Stimulated activated CD8-positive, alpha-beta memory T cell treated with anti-CD3 and anti-CD28 coated beads, Interleukin-4, amount 100 ng/mL, for 48 hours (primary cell): ENCODE measurements at places on chromosomes 7 and 10.

GRCh38 chr7:36192053-36192824 lies 39.2 kb downstream of the EEPD1 start:
- no peak for DNase-seq

DNA sequence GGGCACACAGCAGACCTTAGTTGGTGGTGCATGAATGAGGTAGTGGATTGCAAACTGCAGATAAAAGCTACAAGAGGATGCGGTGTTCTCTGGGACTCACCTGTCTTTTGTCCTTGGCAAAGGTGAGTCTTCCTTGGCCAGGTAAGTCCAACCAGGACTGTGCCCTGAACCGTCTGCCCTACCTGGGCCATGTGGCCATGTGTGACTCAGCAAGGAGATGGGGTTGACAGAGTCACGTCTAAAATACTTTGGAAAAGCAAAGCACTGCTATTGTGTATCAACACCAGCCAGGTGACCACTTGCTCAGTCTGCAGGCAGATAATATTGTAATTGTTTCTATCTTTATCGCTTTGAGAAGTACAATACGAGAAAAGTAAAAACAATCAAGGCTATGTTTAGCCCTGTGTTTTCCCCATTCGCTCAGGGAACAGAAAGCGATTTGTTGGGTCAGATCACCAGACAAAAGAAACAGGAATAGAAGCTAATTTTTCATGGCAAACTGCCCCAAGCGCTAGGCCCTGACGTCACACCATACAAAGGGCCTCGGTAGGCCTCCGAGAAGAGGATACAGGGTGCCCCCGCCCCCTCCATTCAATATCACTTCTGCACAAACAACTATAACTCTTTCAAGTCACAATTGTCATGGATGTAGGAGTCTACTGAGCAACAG lies 57.3 kb downstream of the FAM53B start:
- no peak for DNase-seq

GRCh38 chr7:13144673-13145072 lies 457.2 kb downstream of the ARL4A start:
- no peak for DNase-seq

- DNase-seq = no peak
Measured at GRCh38 chr7:103799298-103799697, 190.2 kb downstream of the RELN start.

- no peak for DNase-seq
Measured at GRCh38 chr7:13821152-13821787, 168.2 kb downstream of the ETV1 start.

DNA sequence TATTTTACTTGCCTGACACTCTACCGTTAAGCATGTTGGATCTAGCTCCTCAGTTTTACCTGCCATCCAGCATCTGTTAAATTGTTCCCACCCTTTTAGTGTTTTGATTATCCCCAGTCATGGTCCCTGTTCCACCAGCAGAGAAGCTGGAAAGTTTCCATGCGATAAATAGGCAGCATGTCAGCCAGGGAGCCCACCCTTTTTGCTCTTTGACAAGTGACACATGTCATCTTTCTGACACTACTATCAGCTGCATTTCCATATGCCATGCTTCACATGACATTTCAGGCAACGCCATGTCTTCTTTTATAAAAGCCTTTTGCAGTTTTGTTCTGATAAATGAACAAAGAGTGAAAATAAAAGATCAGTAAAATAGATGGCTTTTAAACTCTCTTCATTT lies 310.8 kb downstream of the MAGI2 start:
- no peak for DNase-seq

DNA sequence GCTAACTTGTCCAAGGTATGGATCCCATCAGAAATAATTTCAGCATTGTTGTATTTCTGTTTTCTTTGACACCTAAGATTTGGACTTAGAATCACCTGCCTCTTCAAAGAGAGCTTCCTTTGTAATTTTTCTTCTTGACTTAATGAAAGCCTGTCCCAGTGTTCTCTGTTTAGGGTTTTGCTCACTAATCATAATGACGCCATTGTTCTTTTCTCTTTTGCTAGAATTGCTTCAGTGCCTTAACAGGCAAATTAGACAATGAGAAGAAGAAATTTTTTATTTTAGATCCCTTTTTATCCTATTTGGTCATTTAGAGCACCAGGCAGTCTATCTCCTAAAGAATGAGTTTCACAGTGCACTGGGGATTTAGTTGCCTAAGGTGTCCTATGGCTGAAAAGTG lies 128.5 kb downstream of the SND1 start:
- DNase-seq = no peak

DNA sequence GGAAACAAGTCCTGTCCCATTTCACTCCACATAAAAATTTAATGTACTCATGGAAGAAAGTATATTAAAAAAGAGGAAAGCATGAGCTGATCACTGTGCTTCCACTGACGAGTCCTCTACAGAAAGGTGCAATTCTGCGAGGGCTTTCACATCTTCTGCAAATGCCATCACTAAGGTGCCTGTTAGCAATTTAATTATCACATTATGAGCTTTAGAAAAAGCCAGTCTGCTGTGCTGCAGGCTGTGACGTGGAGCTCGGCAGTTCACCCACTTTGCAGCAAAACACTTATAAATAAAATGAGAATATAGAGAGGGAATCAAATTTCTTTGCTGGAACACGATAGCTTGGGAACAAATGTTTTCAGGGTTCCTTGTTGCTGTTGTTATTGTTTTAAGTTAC lies 22.5 kb upstream of the NEUROD6 start:
- no peak for DNase-seq

- DNase-seq = no peak
Measured at GRCh38 chr10:36053271-36053670, 411.2 kb upstream of the FZD8 start.

DNA sequence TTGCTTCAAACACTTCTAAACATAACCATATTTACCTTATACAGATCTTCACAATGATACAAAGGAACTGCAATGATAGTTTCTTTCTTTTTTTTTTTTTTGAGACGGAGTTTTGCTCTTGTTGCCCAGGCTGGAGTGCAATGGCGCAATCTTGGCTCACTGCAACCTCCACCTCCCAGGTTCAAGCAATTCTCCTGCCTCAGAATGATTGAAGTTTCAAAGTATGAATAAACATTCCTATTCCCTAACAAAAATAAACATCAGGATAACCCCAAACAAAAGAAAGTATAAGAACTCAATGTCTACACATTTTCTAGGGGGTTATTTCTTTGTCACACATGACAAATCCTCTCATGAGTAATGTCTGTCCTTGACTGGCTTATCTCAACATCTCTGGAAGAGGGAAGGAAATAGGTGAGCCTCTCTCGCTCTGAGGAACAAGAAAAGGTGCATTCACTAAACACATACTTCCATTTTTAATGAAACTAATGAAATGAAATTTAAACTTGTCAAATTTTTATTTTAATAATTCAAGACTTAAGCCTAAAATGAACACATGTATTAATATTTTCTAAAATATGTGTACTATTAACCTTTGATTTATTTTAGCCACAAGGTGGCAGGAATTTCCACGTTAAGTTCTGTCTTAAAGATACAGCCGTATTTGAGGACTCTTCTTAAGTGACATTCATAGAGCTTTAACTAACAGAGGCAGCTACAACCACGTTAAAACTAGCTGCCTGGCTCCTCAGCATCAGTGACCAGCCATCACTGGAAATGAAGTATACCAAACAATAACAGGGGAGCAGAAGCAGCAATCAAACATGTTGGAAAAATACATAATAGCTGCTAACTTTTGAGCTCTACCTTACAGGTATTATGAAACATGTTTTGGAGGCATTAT lies 58.3 kb downstream of the MALSU1 start:
- no peak for DNase-seq

DNA sequence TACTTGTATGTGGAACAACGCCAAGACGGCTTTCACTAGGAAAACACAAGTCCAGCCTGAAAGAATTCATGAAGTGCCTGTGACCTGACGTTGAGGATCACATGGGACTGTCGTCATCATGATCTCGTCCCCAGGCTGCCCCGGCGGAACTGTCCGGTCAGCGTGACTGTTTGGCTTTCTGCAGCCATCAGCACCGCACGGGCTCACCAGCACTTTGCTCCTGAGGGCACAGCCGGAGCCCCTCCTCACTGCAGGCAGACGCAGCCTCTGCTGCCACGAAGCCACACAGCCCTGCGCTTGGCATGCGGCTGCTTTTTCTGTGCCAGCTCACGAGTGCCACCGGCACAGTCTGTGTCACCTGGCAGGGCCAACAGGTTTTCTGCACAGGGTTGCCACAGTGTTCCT lies 9.4 kb upstream of the GET4 start:
- no peak for DNase-seq

- peak; percentile 84 for DNase-seq
Measured at GRCh38 chr7:100221231-100221718, 1.5 kb downstream of the PVRIG start.

- DNase-seq = no peak
Measured at GRCh38 chr10:64408391-64409183, 887.4 kb downstream of the REEP3 start.

DNA sequence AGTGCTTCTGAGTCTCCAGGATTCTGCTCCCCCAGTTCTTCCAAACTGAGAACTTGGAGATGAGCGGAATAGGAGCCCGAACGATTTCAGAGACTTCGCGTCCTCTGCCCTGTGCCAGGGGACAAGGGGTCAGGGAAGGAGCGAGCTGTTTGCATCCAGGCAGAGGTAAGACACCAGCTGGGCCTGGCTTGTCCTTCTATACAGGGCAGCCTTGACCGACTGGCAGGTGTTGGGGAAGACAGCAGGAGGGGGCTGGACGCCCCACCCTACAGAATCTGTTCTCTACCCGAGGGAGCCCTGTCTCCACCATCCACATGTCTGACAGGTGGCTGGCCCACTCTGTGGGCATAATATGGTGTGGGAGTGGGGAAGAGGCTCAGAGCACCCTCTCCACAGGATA lies 7.1 kb downstream of the SPOCK2 start:
- DNase-seq = no peak

GRCh38 chr10:49164559-49165188 lies 23.5 kb downstream of the TMEM273 start:
- DNase-seq = peak; percentile 63

- no peak for DNase-seq
Measured at GRCh38 chr10:25604591-25604990, 329.4 kb upstream of the MYO3A start.

DNA sequence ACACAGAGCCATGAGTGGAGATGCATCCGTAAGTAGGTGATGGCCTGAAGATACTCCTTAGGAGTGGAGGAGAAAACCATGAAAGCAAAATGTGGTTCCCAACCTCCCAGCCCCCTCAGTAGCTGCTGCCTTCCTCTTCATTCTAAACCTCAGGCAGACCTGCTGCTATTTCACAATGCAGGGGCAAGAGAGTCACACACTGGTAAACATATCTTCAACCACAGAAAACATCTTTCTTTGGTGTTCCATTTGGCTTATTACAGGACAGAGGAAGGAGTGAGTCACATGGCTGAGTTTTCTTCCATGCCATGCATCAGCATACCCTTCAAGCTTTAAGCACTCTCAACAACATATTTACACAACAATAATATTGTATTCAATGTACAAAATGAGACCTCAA lies 342.1 kb downstream of the BMPER start:
- DNase-seq = no peak

GRCh38 chr7:39091774-39092173 lies 114.1 kb downstream of the POU6F2 start:
- no peak for DNase-seq

DNA sequence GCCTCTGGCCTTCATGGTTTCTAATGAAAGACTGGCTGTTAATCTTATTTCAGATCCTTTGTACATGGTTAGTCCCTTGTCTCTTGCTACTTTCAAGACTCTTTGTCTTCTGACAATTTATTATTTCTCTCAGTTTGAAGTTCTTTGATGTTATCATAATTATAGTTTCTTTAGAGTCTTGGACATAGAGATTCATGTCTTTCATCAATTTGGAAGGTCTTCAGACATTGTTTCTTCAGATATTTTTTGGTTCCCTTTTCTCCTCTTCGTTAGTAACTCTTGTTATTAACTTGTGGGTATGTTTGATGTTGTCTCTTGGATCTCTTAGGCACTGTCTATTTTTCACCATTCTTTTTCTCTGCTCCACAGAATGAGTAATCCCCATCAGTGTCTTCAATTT lies 8.7 kb downstream of the ZNF37A start:
- DNase-seq = no peak

DNA sequence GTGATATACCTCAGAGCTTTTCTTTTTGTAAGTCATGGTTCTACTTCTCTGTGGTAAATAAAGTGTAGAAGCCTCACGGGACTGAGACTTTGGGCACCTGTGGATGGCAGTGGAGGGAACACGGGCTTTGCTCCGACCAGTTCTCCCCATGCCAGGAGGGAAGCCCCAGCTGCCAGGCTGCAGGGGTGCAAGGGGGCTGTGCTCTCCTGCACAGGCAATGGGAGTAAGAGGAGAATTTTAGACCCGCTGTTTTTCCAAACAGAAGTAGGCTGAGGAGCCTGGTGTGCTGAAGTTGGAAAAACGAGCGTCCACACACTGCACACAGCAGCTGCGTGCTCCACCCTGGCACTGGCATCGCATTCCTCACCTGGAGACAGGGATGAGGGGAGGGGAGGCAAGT lies 282.4 kb downstream of the TNS3 start:
- DNase-seq = no peak

DNA sequence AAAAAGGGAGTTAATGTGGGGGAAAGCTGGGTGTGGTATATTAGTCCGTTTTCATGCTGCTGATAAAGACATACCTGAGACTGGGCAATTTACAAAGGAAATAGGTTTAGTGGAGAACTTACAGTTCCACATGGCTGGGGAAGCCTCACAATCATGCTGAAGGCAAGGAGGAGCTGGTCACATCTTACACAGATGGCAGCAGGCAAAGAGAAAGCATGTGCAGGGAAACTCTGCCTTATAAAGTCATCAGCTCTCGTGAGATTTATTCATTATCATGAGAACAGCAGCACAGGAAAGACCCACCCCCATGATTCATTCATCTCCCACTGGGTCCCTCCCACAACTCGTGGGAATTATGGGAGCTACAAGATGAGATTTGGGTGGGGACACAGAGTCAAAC lies 114.2 kb downstream of the PAXIP1 start:
- DNase-seq = no peak

DNA sequence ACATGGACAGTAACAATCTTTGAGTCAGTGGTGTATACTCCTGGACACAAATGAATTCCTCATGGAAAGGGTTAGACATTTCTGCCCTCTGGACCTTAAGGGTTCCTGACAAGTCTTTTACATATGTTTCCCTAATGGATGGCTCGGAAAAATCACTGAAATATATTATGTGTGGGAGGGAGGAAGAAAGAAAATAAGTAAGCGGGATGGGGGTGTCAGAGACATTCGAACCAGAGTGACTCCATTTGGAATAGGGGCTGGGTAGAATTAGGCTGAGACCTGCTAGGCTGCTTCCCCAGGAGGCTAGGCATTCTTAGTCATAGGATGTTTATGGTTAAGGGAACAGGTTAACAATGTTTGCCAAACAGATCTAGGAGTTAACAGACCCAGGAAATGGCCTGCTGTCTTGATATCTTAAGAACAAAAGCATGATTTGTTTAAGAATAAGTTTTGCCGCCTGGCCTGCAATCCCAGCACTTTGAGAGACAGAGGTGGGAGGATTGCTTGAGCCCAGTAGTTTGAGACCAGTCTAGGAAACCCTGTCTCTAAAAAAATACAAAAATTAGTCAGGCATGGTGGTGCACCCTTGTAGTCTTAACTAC lies 1241.7 kb downstream of the TYW1 start:
- no peak for DNase-seq

- DNase-seq = no peak
Measured at GRCh38 chr10:129386415-129387257, 80.4 kb upstream of the MGMT start.
